A549 (cell line): ENCODE measurements at places on chromosomes 1 and 21.

DNA sequence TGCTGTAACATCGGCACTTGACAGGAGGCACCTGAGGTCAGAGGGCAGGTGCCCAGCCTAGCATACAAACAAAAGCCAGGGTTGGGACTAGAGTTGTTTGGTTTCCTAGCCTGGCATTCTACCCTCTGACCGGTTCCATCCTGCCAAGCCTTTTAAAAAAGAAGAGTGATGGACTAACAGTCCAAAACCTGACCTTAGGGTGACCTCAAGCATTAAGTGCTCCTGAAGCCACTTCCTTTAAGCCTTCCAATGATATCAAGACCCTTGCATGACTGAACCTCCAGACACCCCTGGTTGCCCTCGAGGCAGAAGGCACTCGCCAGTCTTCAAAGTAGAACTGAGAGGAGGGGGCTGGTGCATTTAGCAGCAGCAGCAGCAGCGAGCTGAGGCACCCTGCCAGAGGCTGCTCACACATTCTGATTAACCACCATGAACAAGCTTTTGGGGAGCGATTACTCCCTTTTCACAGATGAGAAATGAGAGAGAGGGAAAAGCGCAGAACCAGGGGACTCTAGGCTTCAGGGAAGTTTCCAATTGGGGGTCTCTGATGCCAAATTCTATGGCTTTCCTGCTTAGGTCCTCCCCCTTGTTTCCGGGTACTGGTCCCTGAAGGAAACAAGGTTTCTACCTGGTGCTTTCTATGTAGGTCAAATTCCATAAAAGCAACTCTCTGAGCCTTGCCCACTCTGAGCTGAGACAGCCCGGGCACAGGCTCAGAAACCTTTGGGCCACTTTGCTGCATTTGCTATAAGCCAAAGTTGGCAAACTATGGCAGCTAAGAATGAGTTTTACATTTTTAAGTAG, 9.2 kb downstream of the SLC2A1 start:
- DNase-seq = no peak

GRCh38 chr1:184212649-184213314, 161.3 kb downstream of the TSEN15 start:
- peak; percentile 58 for DNase-seq

GRCh38 chr1:219460896-219461815, 151.7 kb downstream of the ZC3H11B start:
- no peak for DNase-seq

DNA sequence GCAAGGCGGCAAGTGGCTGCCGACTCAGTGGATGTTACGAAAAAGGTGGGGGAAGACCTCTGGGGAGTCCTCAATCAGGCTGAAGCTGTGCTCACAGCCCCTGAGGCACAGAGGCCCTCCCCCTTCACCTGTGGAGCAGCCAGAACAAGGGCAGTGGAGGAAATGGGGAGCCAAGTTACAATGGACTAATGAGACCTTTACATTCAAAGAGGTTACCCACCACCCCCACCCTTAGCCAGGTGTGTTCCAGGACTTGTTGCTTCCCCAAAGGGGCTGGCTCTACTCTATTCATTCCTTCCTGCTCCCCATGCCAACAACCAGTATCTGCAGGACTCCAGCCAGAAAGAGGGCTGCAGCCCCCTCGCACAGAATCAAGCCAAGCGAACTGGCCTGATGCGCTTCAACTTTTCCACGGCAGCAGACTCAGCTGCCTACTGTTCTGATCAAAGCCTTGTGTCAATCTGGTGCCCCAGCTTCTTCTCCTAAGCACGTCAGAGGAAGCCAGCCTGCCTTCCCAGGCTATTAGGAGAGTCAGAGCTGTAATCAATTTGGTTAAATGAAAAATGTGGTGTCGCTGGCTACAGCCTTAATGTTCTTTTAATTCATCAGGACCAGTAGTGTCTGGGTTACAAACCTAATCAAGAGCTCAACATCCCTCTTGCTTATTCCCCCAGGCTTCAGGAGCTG, 1.8 kb upstream of the SYT2 start:
- no peak for DNase-seq

- no peak for DNase-seq
Observed at GRCh38 chr1:104064399-104064798, 314.7 kb downstream of the AMY1C start.

GRCh38 chr21:18443085-18443484, 39.5 kb upstream of the TMPRSS15 start:
- no peak for DNase-seq

- no peak for DNase-seq
Observed at GRCh38 chr1:234763367-234763766, 153.4 kb upstream of the IRF2BP2 start.

DNA sequence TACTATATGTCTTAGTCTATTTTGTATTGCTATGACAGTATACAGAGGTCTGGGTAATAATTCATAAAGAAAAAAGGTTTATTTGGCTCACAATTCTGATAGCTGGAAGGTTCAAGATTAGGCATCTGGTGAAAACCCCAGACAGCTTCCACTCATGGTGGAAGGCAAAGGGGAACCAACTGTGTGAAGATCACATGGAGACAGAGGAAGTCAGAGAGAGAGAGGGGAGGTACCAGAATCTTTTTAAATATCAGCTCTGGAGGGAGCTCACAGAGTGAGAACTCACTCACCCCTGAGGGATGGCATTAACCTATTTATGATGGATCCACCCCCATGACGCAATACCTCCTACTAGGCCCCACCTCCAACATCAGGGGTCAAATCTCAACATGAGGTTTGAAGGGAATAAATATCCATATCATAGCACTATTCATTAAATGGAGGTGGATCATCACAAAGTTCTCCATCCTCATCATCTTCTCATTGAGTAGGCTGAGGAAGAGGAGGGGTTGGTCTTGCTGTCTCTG, 290.5 kb downstream of the DSCAM start:
- no peak for DNase-seq

GRCh38 chr1:154423988-154424326, 18.8 kb downstream of the IL6R start:
- no peak for DNase-seq

DNA sequence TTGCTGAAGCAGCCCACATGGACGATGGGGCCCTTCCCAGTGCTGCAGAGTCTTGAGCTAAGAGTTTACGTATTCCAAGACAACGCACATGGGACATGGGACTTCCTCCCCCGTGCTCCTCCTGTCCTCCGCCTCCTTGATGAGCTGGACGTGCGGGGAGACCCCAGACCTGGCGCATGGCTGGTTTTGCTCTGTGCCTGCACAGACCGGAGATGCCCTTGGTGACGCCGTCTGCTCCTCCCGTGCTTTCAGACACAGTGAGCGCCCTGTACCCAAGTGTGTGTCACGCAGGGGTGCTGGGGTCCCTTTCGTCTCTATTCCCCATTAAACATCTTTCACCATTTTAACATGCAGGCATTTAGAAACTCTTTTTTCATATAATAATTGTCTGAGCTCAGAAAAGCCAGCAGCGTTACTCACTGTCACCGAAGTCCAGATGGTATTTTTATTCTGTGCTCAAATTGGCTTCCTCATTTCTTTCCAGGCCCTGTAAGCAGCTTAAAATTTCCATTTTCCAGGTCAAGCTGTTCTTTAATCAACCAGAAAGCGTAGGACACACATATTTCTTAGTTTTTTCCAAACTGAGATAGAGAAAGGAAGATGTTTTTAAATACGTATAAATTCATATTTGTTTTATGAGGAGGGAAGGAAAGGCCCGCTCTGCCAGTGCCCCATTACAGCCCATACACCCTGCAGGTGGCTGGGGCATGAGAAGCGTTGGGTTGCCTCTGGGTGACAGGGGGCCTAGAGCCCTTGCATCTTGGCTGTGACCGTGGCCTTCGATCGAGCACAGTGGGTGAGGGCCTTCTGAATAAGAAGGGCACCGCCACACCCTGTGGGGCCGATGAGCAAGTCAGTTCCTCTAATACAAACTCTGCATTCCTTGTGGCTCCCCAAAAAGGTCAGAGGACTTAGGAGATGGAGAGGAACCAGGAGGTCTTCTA, 17.9 kb upstream of the ZBTB21 start:
- no peak for DNase-seq

DNA sequence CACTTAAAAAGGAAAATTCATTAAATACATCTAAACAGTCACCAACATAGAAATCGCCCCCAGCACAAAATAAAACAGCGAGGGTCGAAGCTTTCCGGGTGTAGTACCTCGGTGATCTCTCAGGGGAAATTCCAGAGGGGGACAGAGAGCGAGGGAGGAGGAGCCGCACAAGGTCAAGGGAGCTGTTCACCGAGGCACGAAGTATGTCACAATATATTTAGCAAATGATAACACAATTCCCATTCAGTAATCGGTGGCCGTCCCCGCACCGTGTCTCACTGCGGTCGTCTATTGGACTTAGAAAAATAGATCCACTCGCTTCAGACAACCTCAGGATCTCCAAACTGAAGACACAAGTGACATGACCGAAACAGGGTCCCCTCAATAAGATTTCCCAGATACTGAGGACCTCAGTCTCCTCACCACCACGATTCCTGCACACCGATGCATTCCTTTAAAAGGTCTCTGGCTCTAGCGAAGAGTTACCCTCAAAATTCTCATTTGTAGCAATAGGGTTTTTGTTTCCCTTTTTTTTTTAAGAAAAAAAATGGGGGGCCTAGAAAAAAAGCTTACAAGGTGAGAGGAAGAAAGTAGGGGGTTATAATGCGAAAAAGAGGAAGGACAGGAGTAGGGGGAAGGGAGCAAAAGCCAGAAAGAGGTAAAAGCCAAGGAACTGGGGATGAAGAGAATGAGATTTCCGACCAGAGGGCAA, 1.1 kb downstream of the LPGAT1 start:
- peak; percentile 72 for DNase-seq

DNA sequence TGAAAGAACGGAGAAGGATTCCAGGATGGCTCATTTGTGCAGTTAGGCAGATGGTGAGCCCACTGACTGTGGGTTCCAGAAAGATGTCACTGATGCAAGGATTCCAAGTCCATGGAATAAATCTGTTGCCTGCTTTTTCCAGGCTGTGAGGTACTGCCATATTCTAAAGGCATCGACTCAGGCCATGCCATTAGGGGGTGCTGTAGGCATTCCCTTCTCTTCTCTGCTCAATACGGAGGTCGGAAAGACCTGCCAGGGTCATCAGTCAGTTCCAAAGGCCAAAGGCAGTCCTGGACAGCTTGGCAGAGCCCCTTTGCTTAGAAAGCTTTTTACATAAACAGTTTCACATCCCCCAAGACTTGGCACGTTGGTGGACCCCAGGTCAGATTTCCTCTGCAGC, 31.7 kb upstream of the TMEM125 start:
- DNase-seq = peak; percentile 40

- no peak for DNase-seq
Observed at GRCh38 chr1:221444346-221444745, 297.5 kb downstream of the DUSP10 start.

GRCh38 chr1:170318736-170319135, 173.0 kb downstream of the NTMT2 start:
- no peak for DNase-seq

DNA sequence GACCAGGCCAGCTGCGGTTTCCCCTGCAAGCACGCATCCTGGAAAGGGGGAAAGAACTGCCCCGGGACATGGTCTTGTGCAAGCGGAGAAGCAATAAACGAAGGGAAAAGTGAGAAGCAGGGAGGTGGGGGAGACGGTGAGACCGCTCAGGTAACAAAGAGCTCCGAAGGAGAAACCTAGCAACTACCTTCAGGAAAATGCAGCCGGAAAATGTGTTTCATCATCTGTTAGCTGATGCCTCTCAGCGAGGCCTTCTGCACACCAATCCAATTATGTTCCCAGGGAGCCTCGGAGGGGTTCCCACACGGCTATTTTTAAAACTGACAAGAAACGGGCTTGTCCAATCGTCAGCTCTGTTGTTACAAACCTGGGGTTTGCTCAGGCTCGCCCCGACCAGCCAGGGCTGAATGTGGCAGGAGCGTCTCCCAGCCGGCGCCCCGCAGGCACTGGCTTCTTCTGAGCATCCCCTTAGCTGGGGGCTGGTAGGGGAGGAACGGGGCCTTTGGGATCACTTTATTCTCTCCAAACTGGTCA, 3.4 kb downstream of the RIPK4 start:
- DNase-seq = no peak

DNA sequence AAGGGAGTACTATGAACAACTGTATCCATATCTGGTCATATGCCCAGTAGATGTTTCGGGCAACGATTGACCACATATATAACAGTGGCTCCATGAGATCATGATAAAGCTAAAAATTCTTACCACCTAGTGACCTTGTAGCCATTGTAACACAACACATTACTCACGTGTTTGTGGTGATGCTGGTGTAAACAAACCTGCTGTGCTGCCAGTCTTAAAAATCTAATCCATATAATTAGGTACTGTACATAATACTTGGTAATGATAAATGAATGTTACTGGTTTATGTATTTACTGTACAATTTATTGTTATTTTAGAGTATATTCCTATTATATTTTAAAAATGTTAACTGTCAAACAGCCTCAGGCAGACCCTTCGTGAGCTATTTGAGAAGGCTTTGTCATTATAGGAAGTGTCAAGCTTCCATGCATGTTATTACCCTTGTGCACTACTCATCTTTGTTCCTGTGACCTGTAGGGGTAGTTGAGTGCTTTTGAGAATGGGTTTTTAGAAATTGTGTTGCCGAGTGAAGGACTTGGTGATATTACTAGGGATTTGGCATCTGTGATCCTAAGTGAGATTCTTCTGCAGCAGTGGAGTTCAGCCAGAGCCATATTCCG, 23.6 kb downstream of the DIP2A start:
- no peak for DNase-seq

DNA sequence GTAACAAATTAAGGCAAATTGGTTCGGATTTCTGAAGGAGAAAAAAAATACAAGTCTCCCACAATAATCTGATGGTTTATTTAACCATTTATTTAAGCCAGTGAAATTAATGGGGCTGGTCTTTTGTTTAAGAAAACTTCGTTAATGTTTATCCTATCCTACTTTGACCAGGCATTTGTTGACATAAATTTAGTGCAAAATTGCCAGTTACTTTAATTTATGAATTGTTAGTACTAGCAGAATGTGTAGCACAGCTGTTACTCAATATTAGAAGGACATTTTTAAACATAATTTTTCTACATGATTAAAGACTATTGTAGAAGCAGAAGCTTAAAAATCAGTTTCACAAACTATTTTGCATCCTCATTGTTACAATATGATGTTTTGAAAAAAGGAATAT, 687.6 kb upstream of the PTBP2 start:
- DNase-seq = no peak

GRCh38 chr1:235941876-235942624, 75.3 kb upstream of the LYST start:
- DNase-seq = no peak

- no peak for DNase-seq
Observed at GRCh38 chr1:238439511-238439910, 548.8 kb upstream of the ZP4 start.
